ENCODE measurements at places on chromosomes 12 and 14. TPM values are rescaled to one million over a fixed set of nuclear protein-coding genes. Genes with fewer than 3 reads are reported as not detected.
A peak's percentile ranks its signal among the peaks of the same experiment; 100 is the strongest.

GRCh38 chr14:100408350-100409002 lies 85.3 kb downstream of the SLC25A47 start:
- H3K36me3 ChIP-seq = no peaks in the 10 kb centered on the region
- no peak overlapping the region for H3K4me3 ChIP-seq
- no peak overlapping the region for H3K27ac ChIP-seq
- DNase-seq = no peak
- H3K4me1 ChIP-seq = no peaks in the 10 kb centered on the region

- H3K27me3 ChIP-seq = no peaks in the 10 kb centered on the region
- no peak for DNase-seq
- no peaks in the 10 kb centered on the region for H3K36me3 ChIP-seq
- no peaks in the 10 kb centered on the region for H3K4me1 ChIP-seq
- no peak overlapping the region for H3K27ac ChIP-seq
Measured at GRCh38 chr12:66309606-66310005, 7.3 kb downstream of the HELB start.

GRCh38 chr12:122991623-122992275 lies 11.3 kb downstream of the ARL6IP4 start:
- no peak overlapping the region for H3K27ac ChIP-seq
- no peak for DNase-seq
- H3K4me3 ChIP-seq = no peak overlapping the region
- H3K36me3 ChIP-seq = no peaks in the 10 kb centered on the region
- no peaks in the 10 kb centered on the region for H3K27me3 ChIP-seq
- no peaks in the 10 kb centered on the region for H3K4me1 ChIP-seq

- no peak overlapping the region for H3K4me3 ChIP-seq
- no peak for DNase-seq
- H3K36me3 ChIP-seq = peaks cover 28% of the 10 kb centered on the region
- no peak overlapping the region for H3K27ac ChIP-seq
- no peaks in the 10 kb centered on the region for H3K4me1 ChIP-seq
Measured at GRCh38 chr12:121826318-121827150, 22.7 kb downstream of the SETD1B start.

DNA sequence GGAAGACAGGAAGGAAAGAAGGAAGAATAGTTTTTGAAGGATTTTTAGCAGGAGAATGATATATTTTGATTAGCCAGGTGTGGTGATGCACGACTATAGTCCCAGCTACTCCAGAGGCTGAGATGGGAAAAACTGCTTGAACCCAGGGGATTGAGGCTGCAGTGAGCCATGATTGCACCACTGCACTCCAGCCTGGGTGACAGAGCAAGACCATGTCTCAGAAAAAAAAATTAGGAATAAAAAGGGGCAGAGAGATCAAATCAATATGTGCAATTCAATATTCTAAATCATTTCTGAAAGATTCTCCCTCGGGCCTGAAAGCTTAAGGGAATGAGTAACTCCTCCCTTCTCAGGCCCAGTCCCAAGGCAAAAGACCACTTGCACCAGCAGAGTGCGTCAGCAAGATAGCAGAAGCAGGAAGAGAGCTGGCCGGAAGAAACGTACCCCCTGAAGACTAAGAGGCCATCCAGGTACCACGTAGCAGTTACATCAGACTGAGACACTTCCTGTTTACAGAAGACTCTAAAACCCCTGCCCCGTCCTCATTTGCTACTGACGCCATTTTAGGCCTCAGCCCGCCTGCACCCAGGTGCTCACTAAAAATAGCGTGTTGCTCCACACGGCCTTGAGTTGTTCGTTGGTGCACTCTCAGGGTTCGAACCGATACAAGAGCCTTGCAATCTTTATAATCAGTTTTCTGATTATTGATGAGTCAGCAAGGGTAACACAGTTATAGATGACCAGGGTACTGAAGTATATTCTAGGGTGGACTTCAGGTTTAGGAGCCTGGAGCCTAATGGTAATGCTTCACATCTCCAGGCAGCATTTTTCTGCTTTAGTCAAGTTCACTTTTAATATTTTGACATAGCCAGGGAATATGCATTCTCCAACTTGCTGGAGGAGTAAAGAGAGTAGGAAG lies 57.7 kb upstream of the CSRP2 start:
- no peak for DNase-seq
- no peak overlapping the region for H3K4me3 ChIP-seq
- no peaks in the 10 kb centered on the region for H3K36me3 ChIP-seq
- H3K27me3 ChIP-seq = no peaks in the 10 kb centered on the region
- H3K27ac ChIP-seq = no peak overlapping the region

GRCh38 chr12:1630827-1631591 lies 2.0 kb downstream of the WNT5B start:
- peak overlapping the region; percentile 53 for H3K27ac ChIP-seq
- no peaks in the 10 kb centered on the region for H3K36me3 ChIP-seq
- no peaks in the 10 kb centered on the region for H3K27me3 ChIP-seq
- H3K4me3 ChIP-seq = peak overlapping the region; percentile 80
- H3K4me1 ChIP-seq = peaks cover 4% of the 10 kb centered on the region

GRCh38 chr12:125272383-125272933 lies 207.2 kb downstream of the AACS start:
- no peak overlapping the region for H3K4me3 ChIP-seq
- DNase-seq = no peak
- H3K4me1 ChIP-seq = no peaks in the 10 kb centered on the region
- no peak overlapping the region for H3K27ac ChIP-seq
- no peaks in the 10 kb centered on the region for H3K36me3 ChIP-seq
- H3K27me3 ChIP-seq = no peaks in the 10 kb centered on the region

DNA sequence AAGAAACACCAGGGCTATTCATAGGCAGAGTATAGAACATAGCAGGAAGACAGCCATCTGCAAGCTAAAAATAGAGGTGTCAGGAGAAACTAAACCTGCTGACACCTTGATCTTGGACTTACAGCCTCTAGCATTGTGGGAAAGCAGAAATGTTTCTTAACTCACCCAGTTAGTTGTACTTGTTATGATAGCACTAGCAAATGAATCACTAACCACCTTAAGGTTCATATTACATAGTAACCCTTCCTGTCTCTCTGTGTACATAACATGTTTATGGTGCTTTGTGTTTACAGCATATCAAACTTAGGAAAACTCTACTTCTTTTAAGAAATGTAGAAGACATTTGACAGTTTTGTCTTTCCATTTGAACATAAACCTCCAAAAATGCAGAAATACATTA lies 1031.3 kb downstream of the FSCB start:
- no peaks in the 10 kb centered on the region for H3K27me3 ChIP-seq
- DNase-seq = no peak
- H3K4me1 ChIP-seq = no peaks in the 10 kb centered on the region

- H3K4me3 ChIP-seq = no peak overlapping the region
- no peak for DNase-seq
- no peaks in the 10 kb centered on the region for H3K4me1 ChIP-seq
- H3K27me3 ChIP-seq = no peaks in the 10 kb centered on the region
Measured at GRCh38 chr14:22623047-22623446, 21.1 kb downstream of the OR6J1 start.

GRCh38 chr14:64938972-64939816 lies 3.4 kb downstream of the GPX2 start:
- no peaks in the 10 kb centered on the region for H3K4me1 ChIP-seq
- H3K36me3 ChIP-seq = no peaks in the 10 kb centered on the region
- H3K27me3 ChIP-seq = no peaks in the 10 kb centered on the region
- H3K27ac ChIP-seq = no peak overlapping the region

- H3K36me3 ChIP-seq = no peaks in the 10 kb centered on the region
- no peaks in the 10 kb centered on the region for H3K4me1 ChIP-seq
- DNase-seq = no peak
- H3K27me3 ChIP-seq = no peaks in the 10 kb centered on the region
- peak overlapping the region; percentile 78 for H3K27ac ChIP-seq
- H3K4me3 ChIP-seq = peak overlapping the region; percentile 29
Measured at GRCh38 chr12:1443421-1444141, 150.8 kb downstream of the FBXL14 start.

DNA sequence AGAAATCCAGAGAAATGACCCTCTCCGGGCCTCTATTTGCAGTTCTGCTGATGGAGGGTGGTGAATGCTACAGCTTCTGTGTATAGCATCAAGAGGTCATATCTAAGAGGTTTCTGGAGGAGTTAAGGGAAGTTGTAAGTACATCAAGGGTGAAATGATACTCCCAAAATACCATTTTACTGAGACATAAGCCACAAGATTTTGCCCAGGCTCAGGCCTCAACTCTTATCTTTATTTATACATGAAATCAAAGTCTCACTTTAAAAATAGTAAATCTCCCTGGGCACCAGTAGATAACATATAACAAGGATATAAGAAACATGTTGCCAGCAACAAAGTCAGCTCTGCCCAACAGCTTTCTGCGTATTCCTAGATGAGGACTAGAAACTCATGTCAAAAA lies 40.4 kb downstream of the NIN start:
- H3K27me3 ChIP-seq = no peaks in the 10 kb centered on the region
- H3K4me3 ChIP-seq = no peak overlapping the region
- no peak for DNase-seq
- no peaks in the 10 kb centered on the region for H3K4me1 ChIP-seq

- H3K36me3 ChIP-seq = no peaks in the 10 kb centered on the region
- H3K4me3 ChIP-seq = no peak overlapping the region
- H3K27me3 ChIP-seq = no peaks in the 10 kb centered on the region
- DNase-seq = peak; percentile 84
Measured at GRCh38 chr12:121796855-121797751, 3.6 kb upstream of the RHOF start.

DNA sequence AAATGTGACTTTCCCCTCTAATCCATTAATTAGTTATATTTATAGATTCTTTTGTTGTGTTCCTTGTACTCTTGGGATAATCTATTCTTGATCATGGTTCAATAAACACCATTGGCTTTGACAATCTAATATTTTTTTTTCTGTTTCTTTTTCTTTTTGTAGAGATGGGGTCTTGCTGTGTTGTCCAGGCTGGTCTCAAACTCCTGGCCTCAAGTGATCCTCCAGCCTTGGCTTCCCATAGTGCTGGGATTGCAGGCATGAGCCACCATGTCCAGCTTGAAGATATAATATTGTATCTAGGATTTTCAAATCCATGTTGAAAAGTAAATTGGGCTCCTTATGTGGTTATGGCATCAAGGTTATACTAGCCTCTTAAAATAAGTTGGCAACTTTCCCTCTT lies 6.2 kb downstream of the DNAL1 start:
- no peaks in the 10 kb centered on the region for H3K4me1 ChIP-seq
- H3K36me3 ChIP-seq = no peaks in the 10 kb centered on the region
- no peak overlapping the region for H3K4me3 ChIP-seq
- H3K27ac ChIP-seq = no peak overlapping the region

- no peaks in the 10 kb centered on the region for H3K36me3 ChIP-seq
- H3K27ac ChIP-seq = no peak overlapping the region
- H3K4me3 ChIP-seq = no peak overlapping the region
- DNase-seq = no peak
- H3K27me3 ChIP-seq = no peaks in the 10 kb centered on the region
- H3K4me1 ChIP-seq = no peaks in the 10 kb centered on the region
Measured at GRCh38 chr12:47145188-47145587, 65.4 kb upstream of the AMIGO2 start.

GRCh38 chr14:80188571-80188970 lies 22.7 kb downstream of the DIO2 start:
- H3K27me3 ChIP-seq = no peaks in the 10 kb centered on the region
- no peak overlapping the region for H3K4me3 ChIP-seq
- H3K4me1 ChIP-seq = no peaks in the 10 kb centered on the region
- no peaks in the 10 kb centered on the region for H3K36me3 ChIP-seq
- no peak for DNase-seq

GRCh38 chr12:6662602-6662905 lies 365 bp downstream of the ING4 start:
- H3K27me3 ChIP-seq = no peaks in the 10 kb centered on the region
- H3K4me1 ChIP-seq = no peaks in the 10 kb centered on the region
- peak overlapping the region; percentile 91 for H3K4me3 ChIP-seq
- peak overlapping the region; percentile 79 for H3K27ac ChIP-seq
- no peak for DNase-seq
- peaks cover 1% of the 10 kb centered on the region for H3K36me3 ChIP-seq

- no peaks in the 10 kb centered on the region for H3K4me1 ChIP-seq
- H3K27me3 ChIP-seq = no peaks in the 10 kb centered on the region
- H3K36me3 ChIP-seq = no peaks in the 10 kb centered on the region
- no peak overlapping the region for H3K27ac ChIP-seq
- no peak for DNase-seq
- H3K4me3 ChIP-seq = no peak overlapping the region
Measured at GRCh38 chr12:11991604-11992003, 79.1 kb upstream of the BCL2L14 start.

Gene PRH2
- total RNA-seq = not detected

Gene TMEM132D
- not detected for total RNA-seq

Gene PRKCH
- total RNA-seq = 34.0 TPM

Gene IQSEC3
- 0.73 TPM for total RNA-seq

Gene HCAR1
- 34.0 TPM for total RNA-seq

Gene PTCSC3
- not detected for total RNA-seq

Gene ALX1
- total RNA-seq = not detected

Gene TC2N
- 166 TPM for total RNA-seq

Measured in breast epithelium (tissue), 4 donors.